Esophagus (tissue), 2 donors: ENCODE measurements at places on chromosomes 7 and 10. TPM values are rescaled to one million over a fixed set of nuclear protein-coding genes. Genes with fewer than 3 reads are reported as not detected.

The SPACDR gene
- polyA plus RNA-seq, result 0.65 TPM

The CLDN3 gene
- 0.26 TPM for polyA plus RNA-seq

The PRKAR1B gene
- polyA plus RNA-seq, result 10.4 TPM

The POLR2J3 gene
- 39.1 TPM for polyA plus RNA-seq

The PPP3CB gene
- polyA plus RNA-seq, result 16.7 TPM

The OR6V1 gene
- polyA plus RNA-seq, result not detected

The PKD2L1 gene
- not detected for polyA plus RNA-seq
